GM23338 (cell line): ENCODE measurements at places on chromosomes 2 and 18. TPM values are rescaled to one million over a fixed set of nuclear protein-coding genes. Genes with fewer than 3 reads are reported as not detected.

IL37 gene
- not detected in 2 replicates for total RNA-seq

REG1B gene
- not detected in 2 replicates for total RNA-seq

CNTNAP5 gene
- 0.08 and 0.49 TPM in 2 replicates for total RNA-seq

KYNU gene
- 0.03 and 0.50 TPM in 2 replicates for total RNA-seq

SLC9A4 gene
- total RNA-seq, result not detected in 2 replicates

B3GNT2 gene
- total RNA-seq, result 70.4 and 73.1 TPM in 2 replicates

GNLY gene
- not detected in 2 replicates for total RNA-seq

TIMM21 gene
- total RNA-seq, result 33.0 and 49.2 TPM in 2 replicates

HOXD13 gene
- total RNA-seq, result 0.47 TPM in 1 of 2 replicates, not detected in the other

- H3K4me3 ChIP-seq, result peak overlapping the region; percentile 70
- H3K36me3 ChIP-seq, result no peaks in the 10 kb centered on the region
- no peak overlapping the region for H3K27ac ChIP-seq
- H3K4me1 ChIP-seq, result no peaks in the 10 kb centered on the region
- peaks cover 40% of the 10 kb centered on the region for H3K27me3 ChIP-seq
These were observed 819 bp downstream of the GRHL1 start for GRCh38 chr2:9952286-9952737.

- no peaks in the 10 kb centered on the region for H3K36me3 ChIP-seq
- H3K27ac ChIP-seq, result no peak overlapping the region
- no peak overlapping the region for H3K4me3 ChIP-seq
These were observed 70.0 kb downstream of the ACKR3 start for GRCh38 chr2:236639461-236640235.

DNA sequence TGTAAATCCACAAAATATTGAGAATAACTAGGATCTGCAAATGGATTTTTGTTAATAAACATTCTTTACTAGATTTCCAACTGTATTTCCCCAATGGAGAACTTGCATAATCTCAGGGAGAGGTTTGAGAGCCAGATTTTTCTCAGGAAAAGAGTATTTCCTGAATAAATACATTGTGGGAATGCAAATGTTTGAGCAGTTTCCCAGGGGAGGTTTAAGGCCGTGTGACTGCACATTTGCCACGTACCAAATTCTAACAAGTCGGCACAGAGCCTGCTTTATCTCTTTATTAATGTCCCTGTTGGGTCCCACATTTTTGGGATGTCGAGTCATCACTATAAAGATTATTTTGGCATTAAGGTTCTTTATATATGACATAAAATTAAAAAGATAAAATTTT is 27.0 kb downstream of the TFPI start:
- no peak overlapping the region for H3K27ac ChIP-seq
- no peak overlapping the region for H3K4me3 ChIP-seq
- no peak for DNase-seq
- peaks cover 10% of the 10 kb centered on the region; the same call in 1 of the 2 replicates for H3K4me1 ChIP-seq

DNA sequence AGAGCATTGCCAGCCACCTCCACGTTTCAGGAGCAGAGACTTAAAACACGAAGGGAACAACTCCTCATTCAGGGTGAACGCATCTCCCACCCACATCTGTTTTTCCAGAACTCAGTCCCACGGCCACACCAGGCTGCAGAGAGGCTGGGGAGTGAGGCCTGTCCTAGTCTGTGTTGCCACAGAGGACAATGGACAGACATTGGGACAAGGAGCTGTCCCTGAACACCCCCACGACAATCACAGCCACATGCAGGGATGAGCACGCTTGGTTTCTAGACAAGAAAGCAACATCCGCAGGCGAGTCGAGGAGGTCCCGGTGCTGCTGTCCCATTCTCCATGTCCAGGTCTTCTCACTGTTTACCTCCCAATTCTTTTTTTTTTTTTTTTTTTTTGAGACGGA is 167.4 kb downstream of the EIPR1 start:
- no peak overlapping the region for H3K4me3 ChIP-seq
- no peaks in the 10 kb centered on the region for H3K4me1 ChIP-seq
- H3K27me3 ChIP-seq, result no peaks in the 10 kb centered on the region

DNA sequence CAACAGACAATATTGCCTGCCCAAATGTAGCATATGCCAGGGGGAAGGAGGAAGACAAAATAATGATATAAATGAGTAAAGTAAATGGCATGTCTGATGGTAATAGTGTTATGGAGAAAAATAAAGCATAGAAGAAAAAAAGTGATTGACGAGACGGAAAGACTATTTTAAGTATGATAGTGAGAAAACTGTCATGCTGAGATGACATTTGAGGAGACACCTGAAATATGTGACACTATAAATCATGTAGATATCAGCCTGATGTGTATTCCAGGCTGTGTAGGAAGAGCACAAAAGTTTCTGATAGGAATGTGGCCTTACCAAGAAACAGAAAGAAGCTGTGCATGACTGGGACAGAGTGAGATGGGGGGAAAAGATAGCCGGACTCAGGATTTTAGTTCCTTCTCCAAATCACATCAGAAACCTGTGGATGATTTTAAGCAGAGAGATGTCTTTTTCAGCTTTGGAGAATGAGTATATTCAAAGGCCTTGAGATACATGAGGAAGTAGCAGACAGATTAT is 387.3 kb upstream of the SYT4 start:
- no peak for DNase-seq
- peaks cover 7% of the 10 kb centered on the region; the same call in 1 of the 2 replicates for H3K4me1 ChIP-seq
- no peaks in the 10 kb centered on the region for H3K36me3 ChIP-seq
- H3K27me3 ChIP-seq, result no peaks in the 10 kb centered on the region
- H3K27ac ChIP-seq, result no peak overlapping the region
- no peak overlapping the region for H3K4me3 ChIP-seq

GRCh38 chr18:13400636-13401315 is 182.2 kb downstream of the LDLRAD4 start:
- no peaks in the 10 kb centered on the region for H3K36me3 ChIP-seq
- no peaks in the 10 kb centered on the region for H3K27me3 ChIP-seq
- H3K4me1 ChIP-seq, result no peaks in the 10 kb centered on the region
- no peak for DNase-seq
- H3K4me3 ChIP-seq, result no peak overlapping the region

- H3K4me3 ChIP-seq, result no peak overlapping the region
- 0 out of 2 replicates have a peak, but pooled peaks cover 21% of the 10 kb centered on the region for H3K36me3 ChIP-seq
- H3K27me3 ChIP-seq, result no peaks in the 10 kb centered on the region
- peaks cover 7% of the 10 kb centered on the region; the same call in 1 of the 2 replicates for H3K4me1 ChIP-seq
- no peak overlapping the region for H3K27ac ChIP-seq
These were observed 72.5 kb downstream of the SS18 start for GRCh38 chr18:26017929-26018328.

DNA sequence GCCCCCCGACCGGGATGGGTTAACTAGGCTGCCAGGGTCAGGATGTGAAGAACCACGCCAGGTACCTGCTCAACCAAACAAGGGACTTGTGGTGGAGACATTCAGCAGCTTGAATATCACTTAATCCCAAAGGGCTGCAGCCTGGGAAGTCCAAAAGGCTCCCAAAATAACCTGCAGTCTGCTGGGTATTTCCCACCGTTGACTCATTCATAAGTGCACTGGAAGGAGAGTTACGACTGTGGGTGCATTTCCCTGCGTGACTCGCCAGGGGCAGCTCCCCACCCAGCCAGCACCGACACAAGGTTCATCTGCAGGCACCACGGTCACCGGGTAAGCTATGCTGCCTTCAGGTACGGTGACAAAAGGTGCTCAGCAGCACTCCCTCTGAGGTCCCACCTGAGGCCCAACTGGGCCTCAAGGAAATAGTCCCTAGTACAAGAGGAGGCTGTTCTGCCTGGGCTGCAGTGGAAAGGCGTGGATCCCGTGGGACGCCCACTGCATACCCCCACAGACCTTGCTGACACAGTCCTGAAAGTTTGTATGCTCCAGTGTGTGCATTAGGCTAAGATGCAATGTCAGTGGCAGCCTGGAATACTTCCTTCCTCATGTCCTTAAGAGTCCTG is 86.5 kb downstream of the UXS1 start:
- H3K27me3 ChIP-seq, result no peaks in the 10 kb centered on the region
- no peak overlapping the region for H3K27ac ChIP-seq
- no peaks in the 10 kb centered on the region; the same call in 1 of the 2 replicates for H3K36me3 ChIP-seq
- no peaks in the 10 kb centered on the region for H3K4me1 ChIP-seq
- no peak overlapping the region for H3K4me3 ChIP-seq

GRCh38 chr2:110106642-110107041 is 9.0 kb downstream of the MALL start:
- H3K4me3 ChIP-seq, result no peak overlapping the region
- H3K27me3 ChIP-seq, result no peaks in the 10 kb centered on the region
- no peaks in the 10 kb centered on the region for H3K4me1 ChIP-seq
- no peak overlapping the region for H3K27ac ChIP-seq
- no peak for DNase-seq

- no peak overlapping the region for H3K27ac ChIP-seq
- no peaks in the 10 kb centered on the region for H3K4me1 ChIP-seq
- H3K36me3 ChIP-seq, result no peaks in the 10 kb centered on the region
- no peaks in the 10 kb centered on the region for H3K27me3 ChIP-seq
These were observed 312.7 kb upstream of the CYRIA start for GRCh38 chr2:16978301-16978700.

GRCh38 chr2:32750880-32751279 is 123.0 kb downstream of the TTC27 start:
- no peak overlapping the region for H3K4me3 ChIP-seq
- no peak for DNase-seq
- no peak overlapping the region for H3K27ac ChIP-seq
- no peaks in the 10 kb centered on the region for H3K27me3 ChIP-seq
- H3K36me3 ChIP-seq, result no peaks in the 10 kb centered on the region
- no peaks in the 10 kb centered on the region for H3K4me1 ChIP-seq

- no peak overlapping the region for H3K4me3 ChIP-seq
- DNase-seq, result no peak
- H3K27ac ChIP-seq, result no peak overlapping the region
- no peaks in the 10 kb centered on the region for H3K4me1 ChIP-seq
These were observed 280.5 kb downstream of the NRXN1 start for GRCh38 chr2:50751311-50752031.

DNA sequence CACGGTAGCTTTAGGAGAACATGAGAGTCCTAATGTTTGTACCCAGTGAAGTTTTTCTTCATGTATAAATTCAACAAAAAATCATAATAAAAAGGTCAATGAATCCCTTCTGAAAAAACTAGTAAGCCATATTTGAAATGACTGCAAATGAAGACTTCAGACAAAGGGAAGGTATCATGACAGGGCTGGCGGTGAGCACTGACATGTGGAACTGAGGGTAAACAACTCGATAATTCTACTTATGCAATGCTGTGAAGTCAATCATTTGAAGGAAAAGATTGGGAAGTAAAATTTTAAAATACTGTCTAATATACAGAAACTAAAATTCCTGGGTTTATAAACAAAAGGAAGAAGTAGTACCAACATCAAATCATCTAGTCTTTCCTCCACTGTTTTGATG is 190.2 kb upstream of the COPS8 start:
- DNase-seq, result no peak
- H3K4me3 ChIP-seq, result no peak overlapping the region
- no peaks in the 10 kb centered on the region for H3K27me3 ChIP-seq
- no peaks in the 10 kb centered on the region for H3K36me3 ChIP-seq
- H3K27ac ChIP-seq, result no peak overlapping the region
- H3K4me1 ChIP-seq, result no peaks in the 10 kb centered on the region

GRCh38 chr2:25184254-25184653 is 15.9 kb upstream of the POMC start:
- no peak for DNase-seq
- no peak overlapping the region for H3K4me3 ChIP-seq
- no peak overlapping the region for H3K27ac ChIP-seq
- no peaks in the 10 kb centered on the region for H3K27me3 ChIP-seq

DNA sequence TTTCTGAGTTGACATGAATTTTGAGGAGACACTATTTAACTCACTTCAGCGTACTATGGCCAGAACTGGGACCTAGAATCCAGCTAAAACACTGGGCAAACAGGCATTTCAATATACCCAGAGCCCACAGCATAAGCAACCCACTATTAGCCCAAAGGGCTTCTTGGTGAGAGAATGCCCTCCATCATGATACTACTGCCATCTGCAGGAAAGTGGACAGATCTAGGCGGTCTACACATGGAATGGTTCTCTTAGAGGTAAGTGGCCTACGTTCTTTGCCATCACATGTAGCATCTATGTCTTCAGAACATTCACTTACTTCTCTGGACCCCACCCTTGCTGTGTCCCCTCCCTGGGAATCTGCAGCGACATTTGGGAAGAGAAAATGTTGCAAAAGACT is 181.3 kb upstream of the LINC00305 start:
- DNase-seq, result peak; percentile 58
- H3K27me3 ChIP-seq, result no peaks in the 10 kb centered on the region
- H3K4me3 ChIP-seq, result no peak overlapping the region
- H3K4me1 ChIP-seq, result peaks cover 8% of the 10 kb centered on the region; the same call in 1 of the 2 replicates
- H3K36me3 ChIP-seq, result no peaks in the 10 kb centered on the region

DNA sequence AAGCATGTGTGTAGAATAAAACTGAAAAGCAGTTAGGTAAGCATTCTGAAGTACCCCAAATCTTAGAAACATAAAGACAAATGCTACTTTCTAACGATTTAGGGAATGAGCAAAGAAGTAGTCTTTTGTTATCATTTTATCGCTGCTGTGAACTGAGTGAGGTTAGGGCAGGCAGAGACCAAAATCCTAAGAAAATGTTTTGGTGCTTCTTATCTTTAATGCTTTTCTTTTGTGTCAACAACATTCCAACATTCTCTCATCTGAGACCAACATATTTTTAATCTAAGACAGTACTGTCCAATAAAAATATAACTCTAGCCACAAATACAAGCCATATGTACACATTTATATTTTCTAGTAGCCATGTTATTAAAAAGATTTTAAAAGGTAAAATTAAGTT is 789.4 kb upstream of the PIK3C3 start:
- no peak for DNase-seq
- H3K27ac ChIP-seq, result no peak overlapping the region
- H3K36me3 ChIP-seq, result no peaks in the 10 kb centered on the region
- H3K27me3 ChIP-seq, result no peaks in the 10 kb centered on the region
- no peak overlapping the region for H3K4me3 ChIP-seq

DNA sequence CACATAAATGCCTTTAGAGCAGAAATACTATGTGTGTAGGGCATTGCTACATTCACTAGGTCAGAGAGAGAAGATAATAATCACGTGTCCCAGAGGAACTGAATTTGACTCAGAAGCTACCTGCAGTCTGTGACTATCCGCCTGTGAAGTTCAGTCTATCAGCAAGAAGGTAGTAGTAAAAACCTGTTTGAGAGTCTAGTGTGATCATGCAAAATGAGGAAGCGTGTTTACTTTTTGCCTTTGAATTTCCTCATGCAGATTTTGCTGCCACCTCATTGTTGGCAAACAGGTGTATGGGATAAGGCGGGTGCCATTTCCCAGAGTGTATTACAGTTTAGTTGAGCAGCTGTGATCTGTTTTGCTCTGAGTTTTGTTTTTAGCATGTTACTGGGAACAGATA is 403.9 kb upstream of the FANCL start:
- no peaks in the 10 kb centered on the region for H3K36me3 ChIP-seq
- H3K27me3 ChIP-seq, result no peaks in the 10 kb centered on the region
- no peak overlapping the region for H3K27ac ChIP-seq
- H3K4me1 ChIP-seq, result 0 out of 2 replicates have a peak, but pooled peaks cover 7% of the 10 kb centered on the region
- DNase-seq, result no peak
- H3K4me3 ChIP-seq, result no peak overlapping the region

- no peaks in the 10 kb centered on the region for H3K27me3 ChIP-seq
- H3K4me3 ChIP-seq, result no peak overlapping the region
- DNase-seq, result no peak
- H3K36me3 ChIP-seq, result no peaks in the 10 kb centered on the region
These were observed 159.5 kb upstream of the EPHA4 start for GRCh38 chr2:221731432-221732145.
